Fibroblast of skin of left quadriceps (primary cell): ENCODE measurements at places on chromosomes 2 and 18.

DNA sequence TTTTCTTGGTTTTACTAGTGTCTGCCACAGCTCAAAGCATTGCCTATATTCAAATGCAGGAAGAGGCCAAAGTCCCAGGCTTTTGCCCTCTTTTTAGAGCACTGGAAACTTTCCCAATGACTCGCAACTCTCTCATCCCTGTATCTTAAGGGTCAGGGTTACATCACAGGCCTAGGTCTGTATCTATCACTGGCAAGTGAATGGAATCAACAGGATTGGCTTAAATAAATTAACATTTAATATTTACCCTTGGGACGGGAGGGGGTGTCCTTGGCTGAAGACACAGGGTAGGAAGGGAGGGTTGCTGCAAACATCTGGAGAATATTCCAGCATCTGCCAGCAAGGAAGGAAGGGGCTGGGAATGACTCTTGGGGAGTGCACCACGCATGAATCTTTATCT lies 242.6 kb downstream of the SLC4A3 start:
- DNase-seq = no peak

GRCh38 chr18:2908166-2908945 lies 61.5 kb downstream of the EMILIN2 start:
- DNase-seq = no peak

- DNase-seq = no peak
Observed at GRCh38 chr2:86050301-86050700, 55.4 kb downstream of the POLR1A start.

GRCh38 chr2:8416001-8416571 lies 265.8 kb upstream of the ID2 start:
- DNase-seq = no peak

DNA sequence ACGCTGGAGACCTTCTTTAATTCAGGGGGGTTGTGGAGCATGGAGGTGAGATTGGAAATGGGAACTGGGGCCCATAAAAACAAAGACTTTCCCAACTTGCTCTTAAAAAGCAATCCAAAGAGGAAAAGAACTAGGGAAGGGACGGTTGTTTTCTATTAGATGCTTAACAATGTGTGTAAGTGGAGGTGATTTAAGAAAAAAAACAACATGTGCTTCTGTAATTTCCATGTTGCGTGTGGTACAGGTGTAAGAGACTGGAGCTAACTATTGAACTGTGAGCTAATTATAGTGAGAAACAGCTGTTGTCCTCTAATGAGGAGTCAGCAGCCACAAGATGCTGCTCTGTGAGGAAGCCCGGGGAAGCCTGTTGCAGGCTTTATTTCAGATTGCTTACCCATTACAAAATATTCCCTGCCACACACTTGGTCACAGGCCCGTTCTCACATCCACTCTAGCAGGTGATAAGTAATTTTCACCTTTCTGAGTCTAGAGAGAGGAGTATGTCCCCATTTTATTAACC lies 280.6 kb upstream of the PARD3B start:
- DNase-seq = no peak

GRCh38 chr2:46569766-46570165 lies 90.4 kb downstream of the TMEM247 start:
- no peak for DNase-seq

DNA sequence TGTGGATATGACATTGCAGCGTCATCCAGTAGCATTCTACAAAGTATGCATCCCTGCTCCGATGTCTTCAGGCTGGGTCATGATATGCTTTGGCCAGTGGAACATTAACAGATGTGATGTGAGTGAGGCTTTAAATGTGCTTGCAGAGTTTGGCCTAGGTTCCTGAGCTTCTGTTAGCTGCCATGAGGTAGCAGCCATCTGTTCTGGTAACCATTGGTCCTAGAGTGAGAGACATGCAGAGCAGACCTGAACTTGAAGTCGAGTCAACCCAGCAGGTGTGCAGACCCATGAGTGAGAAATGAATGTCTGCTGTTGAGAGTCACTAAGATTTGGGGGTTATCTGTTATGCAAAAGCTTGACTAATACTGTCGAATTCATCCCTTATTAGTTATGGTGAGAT lies 73.8 kb upstream of the NABP1 start:
- DNase-seq = no peak

DNA sequence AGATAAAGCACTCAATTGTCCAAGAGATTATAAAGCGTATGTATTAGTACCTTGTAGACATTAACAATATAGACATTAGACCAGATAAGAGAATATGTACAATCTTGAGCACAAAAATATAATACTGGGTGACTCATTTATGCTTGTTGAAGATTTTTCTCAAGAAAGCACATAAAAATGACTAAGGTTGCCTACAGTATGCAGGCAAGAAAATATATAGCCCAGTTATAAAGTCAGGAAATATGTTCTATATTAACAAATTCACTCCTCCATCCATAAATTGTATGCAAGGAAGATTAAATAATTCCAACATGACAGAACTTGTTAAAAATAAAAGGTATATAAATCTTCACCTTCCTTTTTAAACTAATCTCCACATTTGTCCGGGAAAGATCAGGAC lies 356.4 kb upstream of the SLC39A10 start:
- DNase-seq = no peak

DNA sequence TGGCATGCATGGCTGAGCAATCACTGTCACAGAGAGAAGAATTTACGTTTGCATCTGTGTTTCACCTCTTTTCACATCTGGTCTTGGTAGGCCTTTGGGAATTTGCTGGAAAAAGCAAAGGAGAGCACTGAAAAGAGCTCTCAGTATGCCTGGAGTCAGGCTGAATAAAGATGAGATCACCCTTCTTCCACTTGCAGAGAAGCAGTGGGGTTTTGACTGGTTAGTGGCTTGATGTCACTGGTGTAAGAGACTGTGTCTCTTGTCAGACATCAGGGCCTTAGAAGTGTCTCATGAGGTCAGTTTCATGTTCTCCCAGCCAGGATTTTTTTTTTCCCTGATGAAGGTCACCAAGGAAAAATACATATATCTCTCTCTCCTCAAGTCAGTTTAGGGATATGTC lies 353.8 kb downstream of the INSIG2 start:
- no peak for DNase-seq

DNA sequence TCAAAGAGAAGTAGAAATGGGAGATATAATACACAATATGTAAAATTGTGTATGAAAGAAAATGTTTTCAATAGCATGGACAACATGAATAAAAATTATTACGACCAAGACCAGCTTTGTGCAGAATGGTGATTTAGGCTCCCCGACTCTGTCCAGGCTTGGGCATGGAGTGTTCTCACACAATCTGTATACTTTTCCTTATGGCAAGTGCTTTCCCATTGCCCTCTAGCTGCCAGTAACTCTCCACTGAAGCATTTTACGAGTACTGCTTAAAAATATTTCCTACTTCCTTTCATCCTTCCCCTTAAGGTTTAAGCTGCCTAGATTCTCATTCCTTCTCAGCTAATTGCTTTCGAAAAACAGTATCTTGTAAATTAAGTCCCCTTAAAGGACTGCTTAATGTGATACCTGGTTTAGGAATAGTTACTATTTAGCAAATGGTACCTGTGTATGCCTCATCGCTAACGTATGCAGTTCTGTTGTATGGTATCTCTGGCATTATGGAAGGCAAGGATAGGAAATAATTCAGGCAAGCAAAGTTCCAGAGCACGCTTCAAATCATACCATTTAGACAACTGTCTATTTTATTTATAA lies 714.6 kb downstream of the ERBB4 start:
- no peak for DNase-seq

DNA sequence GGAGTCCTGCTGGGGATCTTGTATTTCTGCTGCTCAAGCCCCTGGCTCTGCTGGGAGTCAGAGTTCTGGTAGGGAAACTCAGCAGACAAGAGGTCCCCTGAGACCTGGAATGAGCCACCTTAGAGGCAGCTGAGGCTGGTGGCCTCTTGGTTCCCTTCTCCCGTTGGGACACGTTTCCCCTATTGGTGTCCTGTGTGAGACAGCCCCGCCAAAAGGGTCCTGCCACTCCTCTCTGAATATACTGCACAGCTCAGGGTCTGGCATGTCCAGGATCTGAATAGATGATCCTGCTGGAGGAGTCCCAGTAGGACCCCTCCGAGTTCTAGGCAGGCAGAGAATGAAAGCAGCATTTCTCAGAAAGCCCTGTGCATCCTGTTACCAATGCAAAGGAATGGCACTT lies 2.0 kb upstream of the RALB start:
- no peak for DNase-seq

- no peak for DNase-seq
Observed at GRCh38 chr2:19656011-19656410, 245.8 kb downstream of the TTC32 start.

DNA sequence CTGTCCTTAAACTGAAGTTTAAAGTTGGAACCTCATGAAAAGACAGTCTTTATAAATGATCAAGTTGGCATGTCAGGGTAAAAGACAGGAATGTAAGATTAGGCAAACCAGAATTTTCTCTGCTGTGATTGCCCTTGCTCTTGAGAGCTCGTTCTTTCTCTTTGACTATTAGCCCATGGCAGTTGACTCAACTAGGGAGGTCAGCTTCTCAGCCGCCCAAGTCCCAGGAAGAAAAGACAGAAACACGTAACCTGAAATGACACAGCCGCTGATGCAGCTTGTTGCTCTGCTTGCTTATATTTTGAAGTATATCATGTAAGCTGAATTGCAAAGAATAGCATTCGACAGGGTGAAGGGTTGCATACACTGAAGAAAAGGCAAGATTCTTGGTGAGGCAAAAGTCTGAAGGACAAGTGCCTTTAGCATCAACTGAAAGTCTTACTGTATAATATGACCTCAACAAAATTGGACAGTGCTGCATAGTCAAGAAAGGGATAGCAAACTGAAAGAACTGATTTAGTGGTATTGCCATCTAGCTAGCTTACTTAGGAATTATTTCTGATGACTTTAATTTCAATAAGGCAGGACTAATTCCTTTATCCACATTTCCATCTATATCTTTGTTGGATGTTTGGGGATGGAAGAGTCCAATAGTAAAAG lies 54.7 kb downstream of the ARHGAP15 start:
- no peak for DNase-seq

DNA sequence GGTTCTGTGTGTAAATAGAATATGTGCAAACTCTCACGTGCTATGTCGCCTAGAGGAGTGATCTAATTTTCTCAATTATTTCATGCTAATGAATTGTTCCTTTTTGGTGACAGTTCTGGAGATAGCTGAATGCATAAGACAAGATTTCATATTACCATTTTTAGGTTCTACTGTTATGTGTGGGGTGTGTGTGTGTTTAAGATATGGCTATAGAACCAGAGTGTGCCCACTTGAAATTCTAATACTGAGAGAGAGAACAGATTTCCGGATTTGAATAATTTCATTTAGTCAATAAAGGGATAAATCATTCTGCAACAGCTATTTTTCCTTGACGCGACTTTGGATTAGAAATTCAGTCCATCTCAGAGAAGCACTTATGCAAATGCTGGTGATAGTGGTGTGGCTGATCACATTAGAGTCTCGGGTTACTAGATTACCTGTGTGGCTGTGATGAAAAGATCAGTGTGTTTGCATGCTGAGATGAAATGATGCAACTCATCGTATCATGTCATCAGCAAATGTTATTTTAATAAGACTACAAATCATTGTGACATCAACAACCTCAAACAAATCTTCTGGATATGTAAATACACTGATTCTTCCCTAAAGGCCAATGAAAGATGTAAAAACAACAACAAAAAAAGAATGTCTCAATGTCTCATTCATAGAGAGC lies 415.9 kb downstream of the EPHA4 start:
- DNase-seq = no peak

DNA sequence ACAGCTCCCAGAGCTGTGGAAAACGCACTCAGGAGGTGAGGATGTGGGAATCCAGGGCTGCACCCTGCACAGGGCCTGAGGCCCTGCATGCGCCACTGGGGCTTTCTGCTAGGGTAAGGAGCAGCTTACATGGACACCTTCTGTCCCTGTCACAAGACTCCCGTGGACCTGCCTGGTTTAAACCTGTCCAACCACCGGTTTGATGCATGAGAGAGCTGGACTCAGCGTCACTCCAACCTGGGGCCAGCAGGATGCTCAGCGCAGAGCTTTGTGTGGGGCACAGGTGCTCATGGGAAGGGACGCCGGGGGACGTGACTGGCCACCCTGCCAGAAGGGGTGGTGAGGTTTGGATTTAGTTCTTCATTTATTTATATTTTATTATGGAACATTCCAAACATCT lies 24.2 kb downstream of the SNORC start:
- DNase-seq = no peak

- no peak for DNase-seq
Observed at GRCh38 chr18:58337686-58338085, 291.2 kb downstream of the ALPK2 start.

DNA sequence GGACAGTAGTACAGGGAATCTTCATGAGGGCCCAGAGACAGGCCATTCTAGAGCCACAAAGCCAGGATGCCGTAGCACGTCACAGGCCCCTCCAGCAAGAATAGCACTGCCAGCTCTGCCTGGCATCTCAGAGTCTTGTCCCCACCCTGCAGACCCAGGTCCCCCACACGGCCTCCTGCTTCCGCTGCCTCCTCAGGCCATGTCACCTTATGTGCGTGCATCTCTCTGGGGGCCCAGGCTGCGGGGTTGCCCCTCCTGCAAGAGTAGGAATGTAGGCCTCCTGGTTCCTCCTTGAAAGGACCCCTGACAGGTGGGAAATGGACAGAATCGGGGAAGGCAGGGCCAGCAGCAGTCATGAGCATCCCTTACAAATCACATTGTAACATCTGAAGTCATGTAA lies 49.8 kb downstream of the ADI1 start:
- DNase-seq = no peak

GRCh38 chr18:31100436-31101182 lies 1.6 kb downstream of the DSC2 start:
- no peak for DNase-seq
